ENCODE measurements at places on chromosomes 3 and 15.

GRCh38 chr15:59200560-59200959 is 6.1 kb upstream of the LDHAL6B start:
- DNase-seq, result no peak

DNA sequence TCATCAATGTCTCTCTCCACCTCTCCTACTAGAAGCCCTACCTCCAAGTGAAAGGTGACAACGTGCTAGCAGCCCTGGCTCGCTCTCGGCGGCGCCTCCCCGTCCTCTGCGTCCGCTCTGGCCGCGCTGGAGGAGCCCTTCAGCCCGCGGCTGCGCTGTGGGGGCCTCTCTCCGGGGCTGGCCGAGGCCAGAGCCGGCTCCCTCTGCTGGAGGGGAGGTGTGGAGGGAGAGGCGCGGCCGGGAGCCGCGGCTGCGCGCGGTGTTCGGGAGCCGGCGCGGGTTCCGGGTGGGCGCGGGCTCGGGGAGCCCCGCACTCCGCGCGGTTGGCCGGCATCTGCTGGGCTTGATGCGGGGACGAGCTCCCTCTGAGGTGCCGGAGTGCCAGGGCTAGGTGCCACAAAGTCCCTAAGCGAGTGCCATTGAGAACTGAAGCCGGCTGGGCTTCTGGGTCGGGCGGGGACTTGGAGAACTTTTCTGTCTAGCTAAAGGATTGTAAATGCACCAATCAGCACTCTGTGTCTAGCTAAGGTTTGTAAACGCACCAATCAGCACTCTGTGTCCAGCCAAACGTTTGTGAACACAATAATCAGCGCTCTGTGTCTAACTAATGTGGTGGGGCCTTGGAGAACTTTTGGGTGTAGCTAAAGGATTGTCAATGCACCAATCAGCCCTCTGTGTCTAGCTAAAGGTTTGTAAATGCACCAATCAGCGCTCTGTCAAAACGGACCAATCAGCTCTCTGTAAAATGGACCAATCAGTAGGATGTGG is 84.8 kb upstream of the ARRDC4 start:
- peak; percentile 33 for DNase-seq

DNA sequence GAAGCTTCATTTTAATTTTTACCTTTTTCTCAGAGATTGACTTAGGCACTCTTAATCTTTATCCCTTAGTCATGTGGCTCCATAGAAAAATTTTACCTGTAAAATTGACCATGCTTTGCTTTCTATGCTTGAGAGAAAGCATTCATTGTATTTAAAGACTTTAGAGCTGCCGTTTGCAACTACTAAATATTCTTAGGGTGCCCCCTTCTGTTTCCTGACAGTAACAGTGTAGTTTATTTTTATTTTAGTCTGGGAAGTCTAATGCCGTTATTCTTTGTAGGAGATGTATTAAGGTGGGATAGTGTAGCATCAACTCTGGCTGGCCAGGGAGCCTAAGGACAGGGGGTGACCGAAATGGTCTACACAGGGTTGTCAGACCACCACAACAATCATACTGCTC is 84.5 kb upstream of the SYNPR start:
- DNase-seq, result no peak

DNA sequence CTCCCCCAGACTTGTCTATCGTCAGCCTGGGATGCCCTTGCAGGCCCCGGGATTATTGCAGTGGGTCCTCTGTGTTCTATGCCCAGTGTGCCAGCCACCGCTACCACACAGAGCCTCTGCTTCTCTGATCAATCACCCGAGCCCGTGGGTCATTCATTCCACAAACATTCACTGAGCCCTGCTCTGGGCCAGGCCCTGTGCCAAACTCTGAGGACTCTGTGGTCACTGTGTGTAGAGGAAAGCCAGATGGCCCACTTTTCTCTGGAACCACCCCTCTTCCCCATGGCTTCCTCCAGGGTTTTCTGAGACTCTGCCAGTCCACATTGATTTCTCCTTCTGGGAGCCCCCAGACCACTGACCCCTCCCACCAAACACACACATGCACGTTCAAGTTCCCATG is 55.5 kb downstream of the BSN start:
- DNase-seq, result no peak

- no peak for DNase-seq
Measured at GRCh38 chr15:26870346-26870745, 3.5 kb downstream of the GABRA5 start.

GRCh38 chr15:44296625-44297524 is 8.4 kb downstream of the GOLM2 start:
- no peak for DNase-seq

DNA sequence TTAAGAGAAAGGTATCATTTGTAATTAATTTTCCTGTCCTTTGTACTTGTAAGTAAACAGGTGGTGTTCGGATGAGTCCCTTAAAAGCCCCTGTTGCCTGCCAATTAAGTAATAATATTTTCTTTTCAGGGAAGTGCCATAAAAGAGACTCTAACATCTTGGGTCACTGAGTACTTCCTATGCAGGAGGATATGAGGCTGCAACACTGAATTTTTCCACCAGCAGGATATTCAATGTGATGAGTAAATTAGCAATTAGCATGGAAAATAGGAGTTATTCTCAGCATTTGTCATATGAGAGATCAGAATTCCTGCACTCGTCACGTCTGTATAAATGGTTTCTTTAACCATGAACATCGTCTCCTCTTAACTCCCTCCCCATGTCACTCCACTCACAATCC is 45.4 kb downstream of the WWTR1 start:
- DNase-seq, result no peak

GRCh38 chr15:75673426-75674235 is 25.9 kb downstream of the SNX33 start:
- DNase-seq, result no peak

DNA sequence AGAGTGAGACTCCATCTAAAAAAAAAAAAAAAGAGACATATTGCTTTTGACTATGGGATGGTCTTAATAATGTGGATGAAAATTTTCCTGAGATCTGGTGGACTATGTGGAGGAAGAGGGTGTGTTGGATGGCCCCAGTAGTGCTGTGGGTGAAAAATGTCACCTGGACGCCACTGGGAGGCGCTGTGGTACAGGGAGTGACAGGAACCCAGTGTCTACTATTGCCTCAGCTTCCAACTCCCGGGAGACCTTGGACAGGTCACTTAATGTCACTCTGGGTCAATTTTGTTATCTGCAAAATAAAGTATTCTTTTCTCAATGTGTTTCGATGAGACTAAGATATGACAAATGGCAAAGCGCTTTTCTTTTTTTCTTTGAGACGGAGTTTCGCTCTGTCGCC is 27.7 kb upstream of the DCP1A start:
- DNase-seq, result peak; percentile 84

DNA sequence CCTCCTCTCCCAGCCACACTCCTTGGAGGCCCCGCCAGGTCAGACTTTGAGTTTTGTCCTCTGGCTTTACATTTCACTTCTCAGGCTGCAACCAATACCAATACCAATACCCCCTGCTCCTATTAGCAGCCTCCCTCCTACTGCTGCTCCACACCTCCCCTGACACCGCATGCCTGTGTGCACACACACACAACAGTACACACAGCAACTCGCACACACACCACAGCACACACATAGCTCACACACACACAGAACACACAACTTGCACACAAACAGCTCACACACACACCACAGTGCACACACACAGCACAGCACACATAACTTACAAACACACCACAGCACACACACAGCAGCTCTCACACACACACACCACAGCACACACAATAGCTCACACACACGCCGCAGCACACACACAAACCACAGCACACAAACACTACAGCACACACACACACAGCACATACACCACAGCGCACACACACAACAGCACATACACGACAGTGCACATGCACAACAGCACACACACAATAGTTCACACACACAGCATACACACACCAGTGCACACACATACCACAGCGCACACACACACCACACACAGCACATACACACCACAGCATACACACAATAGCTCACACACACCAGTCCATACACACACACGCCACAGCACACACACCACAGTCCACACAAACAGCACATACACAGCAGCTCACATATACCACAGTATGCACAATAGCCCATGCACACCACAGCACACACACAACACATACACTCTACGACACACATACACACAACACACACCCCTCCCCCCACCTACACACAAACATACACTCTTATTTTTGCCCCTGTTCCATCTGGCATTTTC is 204.7 kb downstream of the UACA start:
- no peak for DNase-seq

- DNase-seq, result no peak
Measured at GRCh38 chr3:138908846-138909245, 38.1 kb downstream of the FOXL2 start.

DNA sequence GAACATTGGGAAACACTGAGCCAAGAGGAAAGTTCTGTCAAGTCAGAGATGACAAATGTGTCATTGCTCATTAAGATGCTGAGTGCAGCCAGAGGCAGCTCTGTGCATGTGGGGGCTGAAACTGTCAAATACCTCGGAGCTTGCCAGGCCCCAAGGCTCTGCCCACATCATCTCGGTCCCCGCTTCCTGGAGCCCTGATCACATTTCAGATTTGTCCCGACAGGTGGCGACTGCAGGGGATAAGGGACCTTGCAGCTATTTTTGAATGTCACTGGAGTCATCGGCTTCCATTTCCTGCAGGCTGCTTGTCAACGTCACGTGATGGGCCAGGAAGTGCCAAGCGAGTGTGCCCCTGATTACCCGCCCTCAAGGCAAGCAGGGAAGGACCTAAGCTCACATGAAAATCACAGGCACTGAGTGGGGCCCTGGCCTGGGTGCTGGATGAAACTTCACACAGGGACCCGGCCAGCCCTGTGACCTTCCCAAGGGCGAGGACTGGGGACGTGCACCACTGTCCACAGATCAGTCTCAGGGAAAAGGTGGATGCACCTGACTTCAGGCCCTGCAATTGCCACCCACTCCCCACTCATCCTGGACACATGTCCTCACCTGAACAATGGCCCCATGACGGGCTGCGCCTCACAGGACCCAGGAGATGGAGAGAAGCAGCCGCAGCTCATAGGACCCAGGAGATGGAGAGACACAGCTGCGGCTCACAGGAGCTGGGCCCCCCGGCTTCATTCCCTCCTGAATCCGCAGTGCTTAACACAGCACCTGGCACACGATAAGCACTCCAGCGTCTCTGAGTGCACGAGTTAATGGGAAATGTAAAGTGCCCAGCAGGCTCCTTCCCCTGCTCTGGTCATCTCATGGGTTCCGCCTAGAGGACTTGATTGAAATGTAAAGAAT is 73.4 kb downstream of the NUP210 start:
- peak; percentile 10 for DNase-seq

GRCh38 chr15:74962671-74963070 is 6.1 kb upstream of the RPP25 start:
- DNase-seq, result no peak

- DNase-seq, result no peak
Measured at GRCh38 chr3:100221159-100221558, 39.6 kb upstream of the TBC1D23 start.

DNA sequence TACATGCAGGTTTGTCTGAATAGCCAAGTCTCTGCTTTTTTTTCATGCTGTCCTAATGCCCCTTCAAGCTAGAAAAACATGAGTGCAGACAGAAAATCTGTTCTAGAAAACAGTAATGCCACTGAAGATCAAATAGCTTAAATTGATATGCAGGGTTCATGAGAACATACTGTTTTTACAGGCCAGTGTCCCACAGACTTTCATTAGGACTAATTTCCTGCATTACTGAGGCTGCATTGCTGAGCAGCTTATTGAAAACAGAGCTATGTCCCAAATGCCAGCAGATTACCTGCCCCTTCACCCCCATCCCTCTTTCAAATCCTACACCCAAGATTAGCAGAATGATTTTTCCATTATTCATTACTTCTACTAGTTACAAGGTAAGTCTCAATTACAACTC is 665 bp downstream of the TM4SF18 start:
- DNase-seq, result no peak

- DNase-seq, result no peak
Measured at GRCh38 chr3:40680685-40681657, 156.2 kb downstream of the ZNF621 start.

DNA sequence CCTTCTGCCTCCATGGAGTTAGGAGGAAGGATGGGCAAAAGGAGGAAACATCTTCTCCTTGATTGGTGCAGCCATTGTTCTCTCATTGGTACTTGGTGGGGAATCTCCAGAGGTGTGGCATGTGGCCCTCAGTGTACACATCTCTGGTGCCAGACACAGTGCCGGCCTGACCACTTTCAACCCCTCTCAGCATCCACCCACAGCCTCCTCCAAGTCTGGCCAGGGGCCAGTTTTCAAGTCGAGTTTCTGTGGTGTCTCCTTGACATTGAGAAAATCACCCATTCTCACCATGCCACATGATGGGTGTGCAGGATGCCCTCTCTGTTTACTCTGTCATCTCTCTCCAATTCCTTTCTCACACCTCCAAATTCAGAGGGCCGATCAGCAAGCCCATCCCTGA is 12.8 kb upstream of the FSIP1 start:
- no peak for DNase-seq

DNA sequence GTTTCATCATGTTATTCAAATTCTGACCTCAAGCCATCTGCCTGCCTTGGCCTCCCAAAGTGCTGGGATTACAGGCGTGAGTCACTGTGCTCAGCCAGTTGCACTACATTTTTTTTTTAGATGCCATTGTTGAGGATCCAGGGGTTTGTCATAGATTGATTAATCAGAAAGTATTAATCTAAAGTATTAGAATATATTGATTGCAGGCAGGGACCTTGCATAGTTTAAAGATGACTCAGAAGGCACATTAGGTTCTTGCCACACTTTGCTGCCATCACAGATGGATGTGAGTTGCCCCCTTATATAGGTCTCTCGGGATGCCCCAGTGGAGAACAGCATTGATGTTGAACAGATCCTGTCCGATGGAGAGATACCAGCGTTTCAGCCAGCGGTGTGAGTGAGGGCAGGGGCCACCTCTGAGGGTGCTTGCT is 41.1 kb downstream of the IGF1R start:
- peak; percentile 78 for DNase-seq

DNA sequence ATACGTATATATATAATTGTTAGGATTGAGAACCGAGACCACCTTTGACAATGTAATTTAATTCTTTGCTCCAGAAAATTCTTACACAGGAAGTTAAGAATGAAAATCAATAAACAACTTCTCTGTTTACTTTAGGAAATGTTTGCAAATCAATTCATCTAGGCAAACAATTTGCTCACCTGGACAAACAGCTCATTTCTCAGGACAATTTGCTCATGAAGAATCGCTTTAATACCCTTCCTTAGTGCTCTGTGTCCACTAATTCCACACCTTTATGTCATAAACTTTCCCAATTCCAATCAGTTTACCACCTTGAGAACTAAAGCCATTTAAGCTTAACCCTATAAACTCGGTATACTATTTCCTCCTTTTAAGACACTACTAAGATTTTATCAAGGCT is 292.2 kb downstream of the BCHE start:
- no peak for DNase-seq

GRCh38 chr3:11464356-11464755 is 179.4 kb downstream of the VGLL4 start:
- DNase-seq, result no peak

DNA sequence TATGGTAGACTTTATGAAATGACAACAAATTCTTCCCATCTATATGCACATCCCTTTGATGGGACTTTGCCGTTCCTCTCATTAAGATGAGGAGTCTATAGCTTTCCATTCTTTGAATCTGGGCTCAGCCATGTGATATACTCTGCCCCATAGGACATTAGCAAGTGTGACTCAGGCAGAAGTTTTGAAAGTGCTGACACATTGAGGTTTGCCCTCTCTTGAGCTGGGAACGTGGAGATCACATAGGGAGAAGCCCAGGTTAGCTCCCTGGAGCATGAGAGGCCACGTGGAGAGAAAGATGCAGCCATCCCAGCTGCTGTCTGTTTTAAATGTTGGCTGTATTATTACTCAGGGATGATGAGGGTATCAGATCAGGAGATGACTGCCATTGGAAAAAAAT is 67.7 kb upstream of the OXTR start:
- DNase-seq, result no peak
